ENCODE measurements at places on chromosomes 13 and 19.

GRCh38 chr13:106513025-106513983 lies 22.2 kb downstream of the EFNB2 start:
- no peak for DNase-seq

- no peak for DNase-seq
These were observed 2.0 kb downstream of the KLF2 start for GRCh38 chr19:16326401-16327168.

DNA sequence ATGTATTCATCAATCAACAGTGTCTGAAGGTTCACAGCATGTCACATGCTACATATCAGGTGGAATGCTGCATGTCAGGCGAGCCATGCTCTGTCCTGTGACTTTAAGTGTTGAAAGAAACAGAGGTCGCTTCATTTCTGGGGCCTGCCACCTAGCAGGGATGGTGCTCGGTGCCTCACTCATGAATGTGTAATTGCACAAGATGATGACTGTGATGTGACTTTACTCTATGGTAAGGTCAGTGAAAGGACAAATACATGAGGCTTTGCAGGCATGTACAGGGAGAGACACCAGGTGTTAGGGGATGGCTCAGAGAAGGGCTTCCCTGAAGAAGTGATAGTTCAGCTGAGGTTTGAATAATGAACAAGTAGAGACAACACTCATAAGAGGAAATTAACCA lies 66.7 kb downstream of the FRY start:
- DNase-seq: no peak

GRCh38 chr19:31838163-31838815 lies 489.1 kb upstream of the TSHZ3 start:
- no peak for DNase-seq

DNA sequence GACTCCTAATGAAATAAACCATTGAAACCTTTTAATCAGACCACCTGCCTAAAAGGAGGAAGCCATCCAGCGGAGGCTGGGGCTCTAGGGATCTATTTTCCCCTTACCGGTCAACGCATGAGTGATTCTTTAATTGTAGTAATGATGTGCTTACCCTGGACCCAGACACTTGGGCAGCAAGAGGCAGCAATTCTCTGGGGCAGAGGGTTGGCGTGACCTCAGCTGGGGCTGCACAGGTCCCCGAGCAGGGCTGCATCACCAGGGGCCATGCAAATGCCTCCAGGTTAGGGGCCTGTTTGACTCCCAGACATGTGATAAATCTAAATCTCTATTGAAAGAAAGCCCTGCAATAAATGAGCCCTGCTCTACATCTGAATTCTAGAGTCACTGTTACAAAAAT lies 194.2 kb upstream of the TSHZ3 start:
- DNase-seq: no peak

- DNase-seq: no peak
These were observed 130.5 kb downstream of the PAN3 start for GRCh38 chr13:28268800-28269223.

DNA sequence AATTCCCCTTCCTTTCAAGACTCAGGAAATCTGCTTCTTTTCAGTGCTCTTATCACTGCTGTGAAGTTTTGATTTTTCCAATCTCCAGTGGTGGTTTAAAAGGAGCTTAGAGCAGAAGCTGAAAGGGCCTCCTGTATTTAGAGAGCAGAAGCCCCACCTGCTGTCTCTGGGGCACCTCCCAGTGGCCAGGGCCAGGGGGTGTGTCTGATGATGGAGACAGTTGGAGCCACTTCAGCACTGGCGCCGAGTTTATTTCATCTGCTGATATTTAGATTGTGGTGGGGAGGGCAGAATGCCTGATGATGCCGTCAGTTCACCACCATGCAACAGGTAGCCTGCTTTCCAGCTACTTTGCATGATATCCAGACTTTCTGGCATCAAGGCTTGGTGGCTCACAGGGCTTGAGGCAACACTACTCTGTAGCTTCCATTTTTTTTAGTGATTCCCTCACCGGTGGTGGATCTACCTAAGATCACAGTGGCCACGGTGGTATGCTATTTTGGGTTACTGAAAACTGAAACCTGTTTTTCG lies 371.9 kb downstream of the KCNRG start:
- no peak for DNase-seq

DNA sequence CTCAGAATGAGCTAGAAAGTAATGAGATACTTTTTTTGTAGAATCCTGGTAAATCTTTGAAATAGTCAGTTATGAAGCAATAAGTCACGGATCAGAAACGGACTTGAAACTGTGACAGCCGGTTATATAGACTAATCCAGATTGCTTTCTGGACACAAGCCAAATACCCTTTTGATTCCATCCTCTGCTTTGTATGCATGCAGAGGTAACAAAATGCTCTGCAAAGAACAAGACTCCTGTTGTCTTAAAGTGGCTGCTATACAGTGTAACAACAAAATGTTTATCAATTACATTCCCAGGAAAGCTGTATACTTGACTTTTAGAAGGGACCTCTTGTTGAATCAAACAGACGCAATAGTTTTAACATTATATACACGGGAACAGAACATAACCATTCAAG lies 66.5 kb upstream of the STARD13 start:
- no peak for DNase-seq

GRCh38 chr13:98313922-98314292 lies 136.8 kb upstream of the RNF113B start:
- no peak for DNase-seq

GRCh38 chr19:39411081-39411831 lies 1.2 kb upstream of the PLEKHG2 start:
- DNase-seq: no peak

DNA sequence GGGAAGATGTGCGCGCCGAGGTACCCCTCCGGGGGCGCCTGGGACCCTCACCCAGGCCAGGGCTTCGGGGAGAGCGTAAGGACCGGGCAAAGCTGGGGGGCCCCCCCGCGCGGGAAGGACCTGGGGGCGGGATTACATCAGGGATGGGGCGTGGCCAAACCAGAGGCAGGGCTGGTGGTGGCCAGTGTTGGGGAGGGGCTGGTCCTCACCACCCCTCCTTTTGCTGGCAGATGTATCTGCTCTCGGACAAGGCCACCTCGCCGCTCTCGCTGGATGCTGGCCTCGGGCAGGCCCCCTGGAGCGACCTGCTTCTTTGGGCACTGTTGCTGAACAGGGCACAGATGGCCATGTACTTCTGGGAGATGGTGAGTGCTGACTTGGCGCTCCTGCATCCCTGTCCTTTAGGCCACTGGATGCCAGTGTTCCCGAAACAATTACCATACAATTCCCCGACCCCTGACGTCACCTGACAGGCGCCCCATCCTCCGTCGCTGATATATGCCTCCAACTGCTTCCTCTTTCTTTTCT lies 25.3 kb downstream of the TRPM4 start:
- DNase-seq: no peak

- no peak for DNase-seq
These were observed 607.5 kb upstream of the KLF12 start for GRCh38 chr13:74741732-74742131.

DNA sequence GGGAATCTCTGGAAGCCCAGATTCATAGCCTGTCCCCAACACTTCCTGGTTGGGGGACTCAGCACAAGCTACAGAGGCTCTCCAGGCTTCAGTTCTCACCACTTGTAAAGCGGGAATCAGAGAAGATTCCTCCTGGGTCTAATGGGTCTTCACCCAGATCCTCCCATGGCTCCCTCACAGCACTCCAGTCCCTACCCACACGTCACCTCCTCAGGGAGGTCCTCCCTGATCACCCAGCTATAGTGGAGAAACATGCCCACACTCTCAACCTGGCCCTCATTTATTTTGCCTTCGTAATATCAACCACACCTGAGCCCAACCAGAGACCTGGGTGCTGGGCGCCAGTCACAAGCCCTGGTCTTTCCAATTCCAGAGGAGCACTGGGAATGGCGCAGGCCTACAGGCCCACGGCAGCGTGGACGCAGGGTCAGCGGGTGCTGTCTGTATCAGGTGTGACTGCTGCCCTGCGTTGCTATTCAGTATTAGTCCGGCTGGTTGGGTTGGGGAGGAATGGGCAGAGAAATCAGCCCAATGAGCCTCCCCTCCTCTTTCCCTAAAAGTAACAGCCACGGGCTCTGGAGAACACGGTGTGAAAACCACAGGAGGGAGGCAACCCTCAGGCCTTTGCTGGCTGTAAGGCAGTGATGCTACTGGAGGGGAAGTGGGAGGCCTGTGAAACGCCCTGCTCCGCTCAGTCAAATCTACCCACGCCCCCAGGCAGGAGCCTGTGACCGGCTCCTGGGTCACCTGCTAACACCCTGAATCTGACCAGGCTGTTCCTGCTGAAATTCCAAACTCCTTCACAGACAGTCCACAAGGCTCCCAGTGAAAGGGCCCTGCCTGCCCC lies 5.2 kb downstream of the AKT2 start:
- DNase-seq: no peak

DNA sequence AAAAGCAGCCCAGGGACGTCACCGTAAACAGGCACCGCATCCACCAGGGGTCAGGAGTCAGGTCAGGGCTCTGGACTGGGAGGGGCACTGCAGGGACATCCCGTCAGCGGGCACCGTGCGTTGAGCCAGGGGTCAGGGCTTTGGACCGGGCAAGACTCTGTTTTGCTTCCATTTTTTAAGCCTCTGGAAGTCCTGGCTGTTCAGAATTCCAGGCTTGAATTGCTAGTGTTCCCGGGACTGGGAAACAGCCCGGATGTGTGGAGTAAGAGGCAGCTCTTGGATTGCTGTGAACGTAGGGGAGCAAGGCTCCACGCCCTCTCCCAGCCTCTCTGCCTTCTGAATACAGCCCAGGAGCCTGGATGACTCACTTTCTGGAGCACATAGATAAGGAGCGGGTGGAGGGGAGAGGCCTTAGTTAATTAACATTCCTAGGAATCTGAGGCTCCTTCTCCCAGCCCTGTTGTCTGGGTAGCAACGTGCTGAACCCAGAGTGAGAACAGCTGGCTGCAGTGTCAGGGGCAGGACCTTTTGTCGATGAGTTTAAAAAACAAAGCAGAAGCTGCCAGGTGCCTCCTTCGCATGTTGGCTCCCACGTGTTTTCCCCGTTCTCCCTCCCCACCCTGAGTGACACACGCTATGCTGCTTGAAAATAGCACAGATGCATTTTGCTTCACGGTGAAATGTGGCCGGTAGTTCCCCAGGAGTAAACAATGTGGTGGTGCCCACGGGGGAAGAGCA lies 21.9 kb downstream of the ATP11A start:
- DNase-seq: peak; percentile 94

- DNase-seq: no peak
These were observed 612 bp downstream of the ZNF526 start for GRCh38 chr19:42220751-42221097.

DNA sequence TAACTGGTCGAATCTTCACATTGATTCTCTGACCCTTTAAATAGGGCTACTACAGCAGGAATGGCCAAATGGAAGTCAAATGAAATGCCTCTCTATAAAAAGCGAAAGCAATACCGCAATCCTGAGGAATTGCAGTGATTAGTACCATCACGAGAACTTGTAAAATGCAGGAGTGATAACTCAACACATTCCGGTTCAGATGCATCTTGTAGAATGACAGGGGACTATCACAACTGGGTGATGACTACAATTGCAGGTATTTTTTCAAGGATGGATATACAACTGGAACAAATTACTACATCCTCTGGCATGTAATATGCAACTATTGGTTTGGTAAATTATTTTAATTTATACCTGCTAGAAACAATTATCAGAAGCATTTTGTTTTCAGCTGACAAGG lies 140.4 kb downstream of the PCDH20 start:
- DNase-seq: no peak

- DNase-seq: no peak
These were observed 23.7 kb downstream of the CEBPA start for GRCh38 chr19:33278403-33279269.

DNA sequence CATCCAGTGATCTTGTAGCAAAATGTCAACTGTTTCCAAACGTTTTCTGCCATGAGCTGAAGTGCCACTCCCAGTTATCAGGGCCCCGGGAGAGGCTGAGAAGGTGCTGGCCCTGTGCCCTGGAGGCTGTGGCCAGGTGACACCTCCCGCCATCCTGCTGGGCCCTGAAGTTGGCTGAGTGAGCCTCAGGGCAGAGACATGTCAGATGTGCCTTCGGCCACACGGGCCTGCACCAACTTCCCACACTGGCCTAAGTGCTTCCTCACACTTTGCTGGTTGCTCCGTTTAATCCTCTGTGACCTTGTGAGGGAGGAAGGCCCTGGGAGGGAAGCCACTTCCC lies 4.8 kb downstream of the ADPRHL1 start:
- DNase-seq: no peak

DNA sequence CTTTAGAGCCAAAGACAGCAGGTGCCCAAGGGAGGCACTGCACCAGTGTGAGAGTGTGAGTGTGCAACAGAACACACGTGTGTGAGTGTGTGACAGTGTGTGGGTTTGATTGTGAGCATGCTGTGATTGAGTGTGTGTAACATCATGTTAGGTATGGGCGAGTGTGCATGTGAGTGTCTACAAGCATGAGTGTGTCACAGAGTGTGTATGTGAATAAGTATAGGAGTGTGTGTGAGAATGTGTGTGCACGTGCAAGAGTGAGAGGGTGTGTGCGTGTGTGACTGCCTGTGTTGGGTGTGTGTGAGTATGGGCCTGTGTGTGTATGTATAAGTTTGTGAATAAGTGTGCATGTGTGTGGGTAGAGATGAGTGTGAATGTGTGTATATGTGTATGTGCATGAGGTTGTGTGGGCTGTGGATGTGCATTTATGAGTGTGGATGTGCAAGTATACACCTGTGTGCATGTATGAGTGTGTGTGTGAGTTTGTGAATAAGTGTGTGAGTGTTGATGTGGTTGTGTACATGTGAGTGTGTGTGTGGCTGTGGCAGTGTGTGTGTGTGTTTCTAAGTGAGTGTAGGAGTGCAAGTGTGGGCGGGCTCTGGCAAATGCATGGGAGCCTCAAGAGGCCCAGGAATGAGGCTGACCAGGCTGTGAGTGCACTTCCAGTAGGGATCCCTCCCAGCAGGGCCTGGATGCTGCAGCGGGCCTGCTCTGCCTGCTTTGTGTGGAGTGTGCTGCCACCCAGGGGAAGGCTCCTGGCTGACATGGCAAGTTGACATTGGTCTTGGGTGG lies 198.4 kb downstream of the COL4A1 start:
- DNase-seq: no peak

- no peak for DNase-seq
These were observed 465.6 kb downstream of the ITGBL1 start for GRCh38 chr13:101917833-101918661.

- DNase-seq: peak; percentile 29
These were observed 3.5 kb downstream of the RASA3 start for GRCh38 chr13:114128624-114129522.

DNA sequence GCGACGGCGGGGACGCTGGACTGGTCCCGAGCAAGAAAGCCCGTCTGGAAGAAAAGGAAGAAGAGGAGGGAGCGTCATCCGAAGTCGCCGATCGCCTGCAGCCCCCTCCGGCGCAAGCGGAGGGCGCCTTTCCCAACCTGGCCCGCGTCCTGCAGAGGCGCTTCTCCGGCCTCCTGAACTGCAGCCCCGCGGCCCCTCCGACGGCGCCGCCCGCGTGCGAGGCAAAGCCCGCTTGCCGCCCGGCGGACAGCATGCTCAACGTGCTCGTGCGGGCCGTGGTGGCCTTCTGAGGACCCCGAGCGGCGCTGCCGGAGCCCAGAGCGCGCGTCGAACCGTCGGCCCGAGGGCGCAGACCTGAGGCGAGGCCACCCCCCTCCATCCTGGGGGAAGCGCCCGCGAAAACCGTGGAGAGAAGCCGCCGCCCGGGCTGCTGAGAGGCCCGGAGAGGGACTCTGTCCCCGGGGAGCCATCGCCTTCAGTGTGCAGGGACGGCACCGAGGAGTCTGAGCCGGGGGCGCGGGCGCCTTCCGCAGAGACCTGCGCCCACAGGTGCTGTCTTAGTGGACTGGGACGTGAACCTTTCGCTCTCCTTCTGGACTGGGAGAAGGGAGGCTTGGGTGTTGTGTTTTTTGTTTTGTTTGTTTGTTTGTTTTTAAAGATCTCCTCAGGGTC lies 3.5 kb downstream of the IER2 start:
- DNase-seq: no peak

- no peak for DNase-seq
These were observed 211.0 kb upstream of the ZNF536 start for GRCh38 chr19:30161021-30161655.
